T-helper 17 cell (primary cell): ENCODE measurements at places on chromosomes 11 and 22. TPM values are rescaled to one million over a fixed set of nuclear protein-coding genes. Genes with fewer than 3 reads are reported as not detected.

GRCh38 chr22:22810018-22810427, 77.6 kb upstream of the IGLL5 start:
- peak; percentile 76 for DNase-seq

DNA sequence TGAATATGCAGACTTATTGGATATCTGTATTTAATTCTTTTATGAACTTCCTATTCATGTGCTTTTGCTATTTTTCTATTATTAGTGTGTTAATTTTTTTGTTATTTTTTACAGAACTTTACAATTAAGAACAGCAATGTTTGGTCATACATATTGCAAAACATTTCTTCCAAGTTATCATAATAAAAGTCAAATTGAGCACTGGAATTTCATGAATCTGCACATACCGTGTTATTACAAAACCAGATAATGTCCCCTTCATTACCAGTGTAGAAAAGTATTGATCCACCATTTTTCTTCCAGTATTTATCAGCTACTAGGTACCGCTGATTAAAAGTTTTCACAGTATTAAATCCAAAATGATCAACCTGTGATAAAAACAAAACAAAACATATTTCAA, 40.5 kb downstream of the PRCP start:
- no peak for DNase-seq

- no peak for DNase-seq
These were observed 88.2 kb downstream of the SWAP70 start for GRCh38 chr11:9752091-9752490.

DNA sequence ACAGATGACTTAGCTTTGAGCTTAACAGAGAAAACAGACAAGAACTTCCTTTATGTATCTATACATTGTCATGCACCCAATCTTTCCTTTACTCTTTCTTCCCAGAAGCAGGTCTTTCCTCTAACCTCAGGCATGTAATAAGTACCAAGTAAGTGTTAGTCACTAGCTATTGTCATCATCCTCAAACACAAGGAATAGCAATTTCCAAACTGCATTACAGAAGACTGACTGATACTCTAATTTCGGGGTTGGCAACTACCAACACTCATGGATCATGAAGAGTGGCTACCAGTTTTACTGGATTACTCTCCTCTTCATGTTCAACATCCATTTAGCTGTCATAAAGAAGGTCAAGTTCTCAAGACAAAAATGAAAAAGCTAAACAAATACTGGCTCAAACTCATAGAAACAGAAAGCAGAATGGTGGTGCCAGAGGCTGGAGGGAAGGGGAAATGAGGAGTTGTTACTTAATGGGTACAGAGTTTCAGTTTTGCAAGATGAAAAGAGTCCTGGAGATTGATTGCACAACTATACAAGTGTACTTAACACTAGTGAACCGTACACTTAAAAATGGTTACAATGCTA, 111.6 kb downstream of the SIK3 start:
- DNase-seq: no peak

The PANX3 gene
- total RNA-seq: not detected
